ENCODE measurements at places on chromosomes 1 and 21.

GRCh38 chr1:184035719-184036516 is 1.6 kb downstream of the COLGALT2 start:
- no peak for DNase-seq

- DNase-seq = no peak
Measured at GRCh38 chr1:222256058-222256457, 291.8 kb downstream of the HHIPL2 start.

DNA sequence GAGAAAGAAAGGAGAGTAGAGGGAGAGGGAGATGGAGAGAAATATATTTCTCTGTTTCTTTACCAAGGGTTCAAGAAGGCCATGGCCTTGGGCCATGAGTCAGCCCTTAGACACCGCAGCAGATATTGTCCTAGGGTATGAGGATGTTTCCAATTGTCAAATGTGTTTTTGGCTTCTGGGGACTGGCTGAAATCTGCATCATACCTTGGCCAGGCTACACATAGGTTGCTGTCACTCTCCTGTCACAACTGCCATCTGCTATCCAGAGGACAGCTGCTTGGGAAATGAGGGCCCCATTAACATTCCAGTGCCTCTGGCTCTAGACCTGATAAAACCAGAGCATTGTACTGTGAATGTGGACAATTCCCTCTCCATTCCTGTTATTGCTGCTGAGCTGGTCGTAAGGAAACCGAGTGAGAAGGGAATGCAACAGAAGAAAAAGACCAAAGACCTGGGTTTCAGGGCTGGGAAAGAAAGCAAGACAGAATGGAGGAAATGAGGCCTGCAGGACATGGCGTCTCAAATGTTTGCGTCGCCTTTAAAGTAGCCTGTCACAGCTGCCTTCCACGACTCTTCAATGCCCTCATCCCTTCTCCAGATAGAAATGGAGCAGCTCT is 8.8 kb upstream of the PIGC start:
- no peak for DNase-seq

- DNase-seq = no peak
Measured at GRCh38 chr21:35048183-35048601, 910 bp downstream of the RUNX1 start.

DNA sequence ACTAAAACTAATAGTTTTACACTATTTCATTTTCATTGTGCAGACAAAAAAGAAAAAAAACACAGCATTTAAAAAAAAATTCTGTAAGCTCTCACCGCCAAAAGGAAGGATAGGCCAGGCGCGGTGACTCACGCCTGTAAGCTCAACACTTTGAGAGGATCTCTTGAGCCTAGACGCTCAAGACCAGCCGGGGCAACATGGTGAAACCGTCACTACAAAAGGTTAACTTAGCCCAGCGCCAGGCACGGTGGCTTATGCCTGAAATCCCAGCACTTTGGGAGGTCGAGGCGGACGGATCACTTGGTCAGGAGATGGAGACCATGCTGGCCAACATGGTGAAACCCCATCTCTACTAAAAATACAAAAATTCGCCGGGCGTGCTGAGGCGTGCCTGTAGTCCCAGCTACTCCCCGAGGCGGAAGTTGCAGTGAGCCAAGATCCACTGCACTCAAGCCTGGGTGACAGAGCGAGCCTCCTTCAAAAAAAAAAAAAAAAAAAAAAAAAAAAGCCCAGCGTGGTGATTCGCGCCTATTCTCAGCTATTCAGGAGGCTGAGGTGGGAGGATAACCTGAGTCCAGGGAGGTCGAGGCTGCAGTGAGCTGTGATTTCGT is 14.3 kb upstream of the SPEN start:
- no peak for DNase-seq

- DNase-seq = no peak
Measured at GRCh38 chr1:94072840-94073522, 48.0 kb downstream of the ABCA4 start.

GRCh38 chr1:240190881-240191401 is 99.3 kb downstream of the FMN2 start:
- peak; percentile 38 for DNase-seq

- no peak for DNase-seq
Measured at GRCh38 chr1:116287341-116288200, 85.5 kb upstream of the ATP1A1 start.

DNA sequence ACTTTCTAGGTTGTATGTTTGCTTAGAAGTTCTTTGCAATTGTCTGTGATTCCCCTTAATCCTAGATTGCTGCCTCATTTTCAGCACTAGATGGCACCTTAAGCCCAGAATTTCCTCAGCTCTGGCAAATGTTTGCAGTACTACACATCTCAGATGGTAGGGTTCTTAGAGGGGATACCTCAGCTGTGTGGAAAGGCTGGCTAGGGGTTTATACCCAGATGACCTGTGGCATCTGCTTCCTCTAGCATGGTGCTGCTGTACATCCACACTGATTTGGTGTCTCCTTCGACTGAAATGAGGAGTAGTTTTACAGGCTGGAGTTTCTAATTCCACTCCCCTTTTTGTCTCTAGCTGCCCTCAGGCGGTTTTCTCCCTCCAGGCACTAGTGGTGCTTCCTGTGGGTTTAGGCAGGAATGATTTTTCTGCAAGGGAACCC is 23.5 kb downstream of the ASB17 start:
- peak; percentile 6 for DNase-seq

GRCh38 chr1:13666317-13666716 is 33.7 kb upstream of the PRDM2 start:
- no peak for DNase-seq

- DNase-seq = peak; percentile 57
Measured at GRCh38 chr1:228059634-228060457, 22.7 kb upstream of the ARF1 start.

GRCh38 chr1:156616463-156616862 is 2.8 kb upstream of the HAPLN2 start:
- no peak for DNase-seq

DNA sequence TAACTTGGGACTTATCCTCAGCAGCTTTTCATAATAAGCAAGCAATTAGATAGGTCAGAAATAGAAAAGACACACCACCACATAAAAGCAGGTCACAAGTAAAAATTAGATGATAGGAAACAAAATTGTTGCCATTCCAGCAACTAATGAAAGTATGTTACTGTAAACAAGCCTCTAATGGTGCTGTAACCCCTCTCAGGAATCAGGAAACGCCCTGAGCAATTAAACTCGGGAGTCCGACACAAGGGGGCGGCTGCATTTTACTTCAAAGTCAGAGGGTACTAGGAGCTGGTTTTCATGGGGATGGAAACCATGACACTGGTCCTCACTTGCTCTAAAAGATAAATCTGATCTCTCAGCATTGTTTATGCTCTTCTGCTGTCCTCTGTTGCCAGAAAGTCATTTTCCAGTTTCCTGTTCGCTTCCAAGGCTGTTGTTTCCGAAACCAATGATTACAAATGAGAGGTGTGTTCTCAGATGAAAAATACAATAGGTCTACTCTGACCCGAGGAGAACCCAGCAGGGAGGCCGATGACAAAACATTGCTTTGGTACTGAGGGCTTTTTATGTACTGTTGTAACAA is 93.4 kb downstream of the TGFBR3 start:
- DNase-seq = no peak

DNA sequence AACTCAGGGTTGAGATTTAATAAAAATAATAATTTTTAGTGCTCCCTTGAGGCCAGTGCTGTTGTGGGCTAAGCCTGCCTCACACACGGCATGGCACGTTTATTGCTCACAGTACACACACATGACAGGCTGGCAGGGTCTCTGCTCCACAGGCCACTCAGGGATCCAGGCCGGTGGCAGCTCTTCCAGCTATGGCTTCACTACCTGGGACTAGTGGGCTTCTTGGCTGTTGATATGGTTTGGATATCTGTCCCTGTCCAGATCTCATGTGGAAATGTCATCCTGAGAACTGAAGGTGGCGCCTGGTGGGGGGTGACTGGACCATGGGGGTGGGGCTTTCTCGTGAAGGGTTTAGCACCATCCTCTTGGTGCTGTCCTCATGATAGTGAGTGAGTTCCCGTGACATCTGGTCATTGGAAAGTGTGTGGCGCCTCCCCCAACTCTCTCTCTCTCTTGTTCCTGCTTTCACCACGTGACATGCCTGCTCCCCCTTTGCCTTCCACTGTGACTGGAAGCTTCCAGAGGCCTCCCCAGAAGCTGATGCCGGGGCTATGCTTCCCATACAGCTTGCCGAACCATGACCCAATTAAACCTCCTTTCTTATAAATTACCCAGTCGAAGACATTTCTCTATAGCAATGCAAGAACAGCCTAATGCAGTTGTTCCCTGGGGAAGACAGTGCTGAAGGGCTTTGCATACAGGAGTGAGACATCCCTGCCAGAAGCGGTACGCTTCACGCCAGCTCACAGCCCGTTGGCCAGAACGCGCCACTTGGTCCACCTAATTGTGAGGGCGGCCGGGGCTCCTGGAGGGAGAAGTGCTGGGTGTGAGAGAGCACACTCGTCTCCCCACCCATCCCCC is 226.9 kb upstream of the C1orf174 start:
- no peak for DNase-seq

DNA sequence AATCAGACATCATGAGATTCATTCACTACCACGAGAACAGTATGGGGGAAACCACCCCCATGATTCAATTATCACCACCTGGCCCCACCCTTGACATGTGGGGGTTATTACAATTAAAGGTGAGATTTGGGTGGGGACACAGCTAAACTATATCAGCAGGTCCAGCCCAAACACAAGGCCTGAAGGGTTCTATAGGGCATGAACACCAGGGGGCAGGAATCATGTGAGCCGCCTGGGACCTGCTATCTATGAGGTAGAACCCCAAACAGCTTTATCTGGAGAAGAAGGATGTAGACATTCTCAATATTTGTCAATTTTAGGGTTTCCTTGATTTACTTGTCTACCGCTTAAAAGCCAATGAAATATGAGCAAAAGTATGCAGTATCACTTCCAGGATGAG is 294.9 kb upstream of the DEPDC1 start:
- no peak for DNase-seq

DNA sequence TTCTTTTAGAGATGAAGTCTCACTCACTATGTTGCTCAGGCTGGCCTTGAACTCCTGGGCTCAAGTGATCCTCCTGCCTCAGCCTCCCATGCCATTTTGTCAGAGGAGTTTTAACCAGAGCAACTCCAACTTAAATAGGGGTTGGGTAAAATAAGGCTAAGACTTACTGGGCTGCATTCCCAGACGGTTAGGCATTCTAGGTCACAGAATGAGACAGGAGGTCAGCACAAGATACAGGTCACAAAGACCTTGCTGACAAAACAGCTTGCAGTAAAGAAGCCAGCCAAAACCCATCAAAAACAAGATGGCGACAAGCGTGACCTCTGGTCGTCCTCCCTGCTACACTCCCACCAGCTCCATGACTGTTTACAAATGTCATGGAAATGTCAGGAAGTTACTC is 5.7 kb upstream of the DNAH14 start:
- no peak for DNase-seq

DNA sequence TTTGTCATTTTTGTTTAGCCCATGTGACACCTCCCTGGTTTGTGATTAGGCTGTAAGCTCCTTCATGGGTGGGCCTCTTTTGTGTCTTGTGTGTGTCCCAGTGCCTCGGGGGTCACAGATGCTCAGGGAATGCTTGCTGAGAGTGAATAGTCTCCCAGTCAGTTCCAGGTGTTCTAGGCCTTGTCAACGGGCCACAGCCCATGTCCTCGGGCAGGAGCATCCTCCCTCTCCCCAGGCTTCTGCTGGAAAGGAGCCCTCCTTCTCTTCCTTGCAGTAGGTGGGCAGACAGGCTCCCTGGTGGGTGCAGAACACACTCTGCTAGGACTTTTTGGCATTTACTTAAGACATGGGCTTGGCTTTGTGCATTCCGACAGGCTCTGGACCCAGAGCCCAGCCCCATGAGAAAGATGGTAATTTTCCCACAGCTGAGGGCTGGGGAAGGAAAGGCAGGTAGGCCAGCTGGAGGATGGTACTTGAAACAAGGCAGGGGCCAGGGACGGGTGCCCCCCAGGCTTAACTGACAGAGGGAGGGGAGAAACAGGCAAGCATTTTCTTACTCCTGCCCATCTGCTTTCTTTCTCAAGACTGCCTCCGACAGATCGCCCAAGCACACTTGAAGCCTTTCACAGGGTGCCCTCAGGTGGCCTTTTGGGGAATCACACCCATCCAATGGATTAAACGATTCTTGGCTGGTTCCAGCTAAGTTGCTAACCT is 7.1 kb upstream of the CPLANE2 start:
- peak; percentile 65 for DNase-seq

DNA sequence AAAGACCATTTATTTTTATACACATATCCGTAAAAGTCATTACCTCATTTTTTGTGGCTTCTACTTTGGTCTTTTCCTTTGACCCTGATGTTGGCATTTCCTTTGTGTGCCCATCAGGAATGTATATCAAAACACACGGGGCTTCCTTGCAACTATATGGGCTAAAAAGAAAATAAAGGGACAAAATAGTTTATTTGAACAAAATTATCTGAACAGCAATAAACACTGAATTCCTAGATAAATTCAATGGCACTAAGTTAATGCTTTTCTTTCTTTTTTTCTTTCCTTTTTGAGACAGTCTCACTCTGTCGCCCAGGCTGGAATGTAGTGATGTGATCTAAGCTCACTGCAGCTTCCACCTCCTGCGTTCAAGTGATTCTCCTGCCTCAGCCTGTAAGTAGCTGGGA is 45.2 kb downstream of the EPRS1 start:
- DNase-seq = no peak
